Iris pigment epithelial cell (primary cell): ENCODE measurements at places on chromosomes 4 and X.

GRCh38 chrX:150167482-150168324, 195.4 kb upstream of the MAMLD1 start:
- no peak for DNase-seq

GRCh38 chr4:121192480-121192879, 28.4 kb upstream of the TNIP3 start:
- DNase-seq, result peak; percentile 47

GRCh38 chr4:128386761-128387599, 99.4 kb upstream of the PGRMC2 start:
- DNase-seq, result peak; percentile 98

GRCh38 chr4:40461879-40462278, 126.7 kb downstream of the CHRNA9 start:
- no peak for DNase-seq

DNA sequence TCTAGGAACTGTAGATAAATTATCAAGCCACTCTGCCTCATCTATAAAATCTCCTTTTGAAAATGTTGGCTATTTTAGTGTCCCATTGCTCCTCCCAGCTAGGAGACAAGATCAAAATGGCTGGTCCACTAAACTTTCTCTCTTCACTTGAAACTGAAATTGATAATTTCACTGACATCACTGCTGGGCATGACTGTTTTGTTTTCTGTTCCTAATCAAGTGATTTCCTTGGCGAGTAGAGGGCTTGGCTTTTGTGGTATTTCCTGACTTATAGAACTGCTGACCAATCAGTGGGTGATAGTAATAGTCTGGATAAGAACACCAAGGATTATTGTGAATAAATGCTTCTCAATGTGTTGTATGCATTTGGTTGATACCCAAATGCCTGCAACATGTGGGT, 2152.9 kb downstream of the ARAP2 start:
- peak; percentile 48 for DNase-seq
